Astrocyte of the spinal cord (primary cell): ENCODE measurements at places on chromosomes 5 and 9.

DNA sequence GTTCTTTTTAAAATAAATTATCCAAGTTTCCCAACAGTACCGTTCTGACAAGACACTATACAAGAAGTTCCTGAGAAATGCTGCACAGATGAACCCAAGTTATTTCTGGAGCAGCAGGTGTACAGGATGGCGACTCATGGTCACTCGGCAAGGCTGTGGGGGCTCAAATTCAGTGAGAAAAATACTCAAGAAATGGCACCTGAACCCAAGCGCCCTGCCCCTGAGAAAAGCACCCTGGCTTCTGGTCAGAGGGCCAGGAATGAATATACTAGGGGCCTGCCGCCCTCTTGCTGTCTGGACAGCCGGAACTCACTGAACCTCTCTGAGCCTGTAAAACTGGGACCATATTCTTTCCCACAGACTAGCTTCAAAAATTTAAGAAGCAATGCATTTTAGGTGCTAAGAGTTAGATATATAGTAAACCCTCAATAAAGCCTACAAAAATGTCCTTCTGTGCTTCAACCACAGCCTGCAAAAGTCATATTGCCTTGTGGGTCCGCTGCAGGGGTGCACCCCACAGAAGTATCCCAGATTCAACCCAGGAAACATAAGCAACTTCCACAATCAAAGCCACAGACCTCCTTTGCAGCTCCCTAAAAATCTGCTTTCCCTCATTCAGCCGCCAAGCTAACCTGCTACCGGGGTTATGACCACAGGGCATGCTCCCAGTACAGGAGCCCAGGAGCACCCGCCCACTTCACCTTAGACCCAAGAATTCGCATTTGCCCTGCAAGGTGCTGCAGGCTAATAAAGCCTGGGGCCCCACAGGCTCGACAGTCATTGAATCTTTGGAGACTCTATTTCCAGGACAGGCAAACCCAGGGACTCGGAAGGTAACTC is 1.4 kb downstream of the RAPGEF1 start:
- no peak for DNase-seq

DNA sequence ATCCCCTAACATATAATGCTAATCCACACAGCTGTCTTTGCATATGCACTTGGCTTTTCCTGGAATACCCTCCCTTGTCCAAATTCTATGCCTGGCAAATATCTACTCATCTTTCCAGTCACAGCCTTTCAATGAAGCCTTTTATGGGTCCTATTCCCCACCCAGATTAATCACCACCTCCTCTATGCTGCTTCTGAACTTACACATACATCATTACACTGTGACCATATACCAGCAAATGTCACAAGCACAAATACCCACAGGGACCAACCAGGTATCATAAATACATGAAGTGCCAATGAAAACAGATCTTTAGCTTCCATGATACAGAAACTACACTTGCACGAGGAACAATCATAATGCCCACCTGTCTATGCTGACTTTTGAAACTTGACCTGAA is 22.3 kb downstream of the LPAR1 start:
- no peak for DNase-seq

- DNase-seq = no peak
Observed at GRCh38 chr5:159566832-159567231, 236.5 kb upstream of the IL12B start.

DNA sequence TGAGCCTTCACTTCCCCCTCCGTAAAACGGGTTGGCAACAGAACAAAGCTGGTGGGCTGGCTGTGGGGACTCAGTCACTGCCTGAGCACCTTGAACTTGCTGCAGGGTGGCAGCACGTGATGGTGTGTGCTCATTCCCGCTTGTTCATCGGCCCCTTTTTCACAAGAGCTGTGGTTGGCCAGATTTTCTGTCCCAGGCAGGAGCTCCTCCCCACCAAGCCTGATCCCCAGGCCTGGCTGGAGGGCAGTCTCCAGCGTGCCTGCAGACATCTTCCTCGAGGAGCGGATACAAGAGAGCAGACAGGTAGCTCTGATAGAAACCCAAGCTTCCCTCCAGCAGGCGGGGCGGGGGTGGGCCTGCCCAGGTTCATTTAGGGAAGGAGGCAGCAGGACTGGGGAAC is 61.9 kb upstream of the ORM1 start:
- no peak for DNase-seq

GRCh38 chr9:18384066-18384465 is 89.9 kb upstream of the ADAMTSL1 start:
- no peak for DNase-seq

- no peak for DNase-seq
Observed at GRCh38 chr5:151087486-151087885, 6.7 kb upstream of the TNIP1 start.

DNA sequence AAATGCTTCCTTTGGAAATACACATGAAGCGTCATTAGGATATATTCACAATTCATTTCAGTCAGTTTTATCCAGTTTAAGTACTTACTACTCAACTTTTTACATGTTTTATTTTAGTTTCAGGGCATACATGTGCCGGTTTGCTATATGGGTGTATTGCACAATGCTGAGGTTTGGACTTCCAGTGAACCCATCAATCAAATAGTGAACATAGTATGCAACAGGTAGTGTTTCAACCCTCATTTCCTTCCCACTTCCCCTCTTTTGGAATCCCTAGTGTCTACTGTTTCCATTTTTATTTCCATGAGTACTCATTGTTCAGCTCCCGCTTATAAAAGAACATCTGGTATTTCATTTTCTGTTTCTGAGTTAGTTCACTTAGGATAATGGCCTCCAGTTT is 74.7 kb downstream of the TMEM161B start:
- DNase-seq = no peak

DNA sequence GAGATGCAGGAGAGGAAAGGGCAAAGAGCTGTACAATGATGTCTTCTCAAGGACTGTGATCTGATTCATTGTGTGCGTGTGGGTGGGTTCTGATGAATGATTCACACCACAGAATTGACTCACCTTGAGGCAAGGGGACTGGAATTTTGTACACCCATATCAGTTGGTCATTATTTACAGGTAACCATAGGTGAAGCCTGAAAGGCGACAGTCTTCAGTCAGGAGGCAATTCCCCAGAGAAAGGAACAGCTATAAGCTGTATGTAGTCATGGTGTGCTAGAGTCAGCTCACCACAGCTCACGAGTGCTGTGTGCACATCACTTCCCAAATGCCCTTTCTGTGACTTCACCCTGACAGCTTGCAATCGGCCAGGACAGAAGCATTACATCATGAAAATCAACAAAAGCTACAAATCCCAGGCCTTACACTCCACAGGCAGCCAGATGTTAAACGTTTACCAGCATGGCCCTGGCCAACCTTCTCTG is 87.6 kb upstream of the RPS23 start:
- DNase-seq = peak; percentile 56

- DNase-seq = peak; percentile 23
Observed at GRCh38 chr9:123225995-123226394, 42.4 kb downstream of the STRBP start.

- DNase-seq = no peak
Observed at GRCh38 chr5:157347301-157348048, 81.6 kb downstream of the CYFIP2 start.

- peak; percentile 96 for DNase-seq
Observed at GRCh38 chr5:172102913-172103626, 85.0 kb downstream of the STK10 start.

DNA sequence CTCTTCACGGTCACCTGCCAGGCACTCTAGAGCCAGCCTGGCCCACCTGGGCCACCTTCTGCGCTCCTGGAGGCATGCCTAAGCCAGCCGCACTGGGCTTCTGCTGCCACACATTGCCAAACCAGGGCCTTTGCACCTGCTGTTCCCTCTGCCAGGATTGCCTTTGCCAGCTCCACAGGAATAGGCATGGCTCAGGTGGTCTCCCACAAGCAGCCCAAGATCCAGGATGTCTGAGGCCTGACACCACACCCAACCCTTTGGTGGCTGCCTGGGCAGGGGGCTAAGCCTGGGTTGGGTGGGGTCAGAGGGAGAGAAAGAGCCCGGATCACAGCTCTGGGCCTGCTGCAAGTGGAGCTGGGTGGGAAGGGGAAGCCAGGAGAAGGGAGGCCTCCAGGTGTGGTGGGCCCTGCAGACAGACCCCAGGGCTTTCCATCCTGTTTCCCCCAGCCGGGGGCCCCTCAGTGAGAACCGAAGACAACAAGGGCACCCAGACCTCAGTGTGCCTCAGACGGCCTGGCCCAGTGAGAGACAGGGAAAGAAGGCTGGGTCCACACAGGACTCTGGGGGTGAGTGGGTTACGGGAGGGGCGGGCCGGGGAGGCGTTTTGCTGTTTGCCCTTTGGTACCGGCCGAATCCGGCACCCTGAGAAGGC is 672 bp upstream of the SUSD3 start:
- no peak for DNase-seq

GRCh38 chr5:132233081-132233480 is 5.4 kb upstream of the P4HA2 start:
- no peak for DNase-seq

- DNase-seq = no peak
Observed at GRCh38 chr9:72294936-72295335, 70.1 kb downstream of the ZFAND5 start.

DNA sequence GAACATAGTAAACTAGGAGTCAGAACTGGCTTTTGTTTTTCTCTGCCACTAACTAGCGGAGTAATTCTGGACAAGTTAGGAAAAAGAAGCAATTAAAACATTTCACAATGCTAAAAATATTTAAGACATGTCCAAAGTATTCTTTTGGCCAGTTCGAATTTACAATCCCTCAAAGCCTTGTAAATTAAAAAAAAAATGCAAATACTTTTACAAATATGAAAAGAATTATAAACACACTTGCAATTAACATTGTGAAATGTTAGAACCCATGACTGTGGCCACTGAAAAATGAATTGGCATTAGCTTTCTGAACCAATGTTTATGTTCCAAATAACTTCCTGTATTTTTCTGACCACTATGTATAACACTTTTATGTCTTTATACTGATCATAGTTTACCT is 2.2 kb downstream of the RAD1 start:
- no peak for DNase-seq

DNA sequence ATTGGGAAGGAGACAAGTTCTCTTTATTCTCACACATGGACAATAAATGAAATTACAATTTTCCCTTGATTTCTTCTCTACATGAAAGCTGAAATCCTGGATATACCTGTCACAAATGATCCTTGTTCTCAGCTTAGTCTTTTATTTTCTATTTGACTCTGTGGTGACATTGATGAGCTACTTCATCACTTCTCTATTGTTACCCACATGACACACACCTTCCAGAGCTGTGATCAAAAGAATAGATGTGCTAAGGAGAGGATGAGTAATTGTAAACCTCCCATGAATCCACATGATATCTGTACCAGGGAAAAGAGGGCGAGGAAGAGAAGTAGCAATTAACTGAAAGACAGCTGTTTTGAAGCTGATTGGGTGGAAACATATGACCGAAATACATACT is 102.0 kb downstream of the CAVIN4 start:
- no peak for DNase-seq

DNA sequence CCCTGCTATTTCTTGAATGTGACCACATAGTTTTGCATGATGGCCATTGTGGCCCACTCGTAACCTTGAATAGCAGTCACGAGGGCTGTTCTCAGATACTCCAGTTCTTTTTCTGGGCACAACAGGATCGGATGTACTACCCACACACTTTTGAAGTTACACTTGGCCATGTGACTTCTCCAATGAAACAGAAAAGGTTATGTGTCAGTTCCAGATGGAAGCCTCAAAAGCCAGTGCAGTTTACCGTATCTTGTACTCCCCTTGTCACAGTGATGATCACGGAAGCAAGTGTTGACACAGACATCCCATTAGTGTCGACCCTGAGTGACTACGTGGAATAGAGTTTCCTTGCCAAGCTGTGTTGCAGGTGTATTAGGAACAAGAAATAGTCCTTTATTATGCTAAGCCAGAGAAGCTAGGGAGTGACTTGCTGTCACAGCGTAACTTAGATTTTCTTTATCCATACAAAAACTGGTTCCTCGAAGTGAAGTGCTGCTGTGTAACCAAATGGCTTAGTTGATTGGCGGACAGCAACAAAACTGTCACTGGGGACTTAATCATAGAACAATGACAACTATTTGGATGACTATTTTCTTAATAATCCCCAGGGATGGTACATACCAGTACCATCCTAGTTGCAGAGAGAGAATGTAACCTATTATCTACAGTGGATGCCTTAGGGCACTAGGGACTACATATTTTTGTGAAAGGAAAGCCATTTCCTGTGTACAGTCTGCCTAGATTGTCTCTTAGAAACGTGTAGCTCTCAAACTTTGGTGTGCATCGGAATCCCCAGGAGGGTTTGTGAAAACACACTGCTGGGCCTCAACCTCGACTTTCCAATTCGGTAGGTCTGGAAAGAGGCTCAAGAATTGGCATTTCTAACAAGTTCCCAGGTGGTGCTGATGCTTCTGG is 90.1 kb upstream of the DMRT1 start:
- no peak for DNase-seq

DNA sequence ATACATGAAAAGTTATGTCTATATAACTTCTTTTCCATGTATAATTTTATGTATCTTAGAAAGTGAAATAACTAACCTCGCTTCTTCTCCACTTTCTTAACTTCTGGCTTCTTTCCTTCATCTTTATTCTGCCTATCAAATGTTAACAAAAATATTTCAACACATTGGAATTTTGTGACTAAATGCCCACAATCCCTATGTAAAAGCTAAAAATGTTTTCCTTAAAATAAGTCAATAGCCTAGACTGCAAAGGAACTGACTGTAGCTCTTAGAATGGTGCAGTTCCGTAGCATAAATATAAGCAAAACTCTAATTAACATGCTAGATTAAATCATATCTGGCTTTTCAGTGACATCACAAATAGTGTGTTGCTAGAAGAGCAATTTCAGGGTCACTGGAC is 40.9 kb downstream of the PSIP1 start:
- no peak for DNase-seq

- DNase-seq = no peak
Observed at GRCh38 chr9:98698856-98699255, 9.9 kb downstream of the GABBR2 start.

DNA sequence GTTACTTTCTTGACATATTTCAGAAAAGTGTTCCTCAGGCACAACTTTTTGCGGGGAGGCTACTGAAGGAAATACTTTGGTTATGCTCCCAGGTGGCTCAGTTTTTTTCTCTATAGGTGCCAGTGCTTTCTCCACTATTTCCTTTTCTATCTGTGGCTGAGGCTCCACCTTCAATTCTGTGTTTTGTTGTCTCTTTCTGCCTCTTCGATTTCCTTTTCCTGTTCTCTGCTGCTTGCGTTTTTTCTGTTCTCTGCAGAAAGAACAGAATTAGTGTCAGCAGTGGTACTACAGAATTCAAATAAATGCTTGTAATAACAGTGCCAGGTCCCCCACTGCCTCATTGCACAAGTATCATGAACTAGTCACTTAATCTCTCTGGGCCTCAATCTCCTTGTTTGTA is 7.0 kb downstream of the HEMGN start:
- no peak for DNase-seq

DNA sequence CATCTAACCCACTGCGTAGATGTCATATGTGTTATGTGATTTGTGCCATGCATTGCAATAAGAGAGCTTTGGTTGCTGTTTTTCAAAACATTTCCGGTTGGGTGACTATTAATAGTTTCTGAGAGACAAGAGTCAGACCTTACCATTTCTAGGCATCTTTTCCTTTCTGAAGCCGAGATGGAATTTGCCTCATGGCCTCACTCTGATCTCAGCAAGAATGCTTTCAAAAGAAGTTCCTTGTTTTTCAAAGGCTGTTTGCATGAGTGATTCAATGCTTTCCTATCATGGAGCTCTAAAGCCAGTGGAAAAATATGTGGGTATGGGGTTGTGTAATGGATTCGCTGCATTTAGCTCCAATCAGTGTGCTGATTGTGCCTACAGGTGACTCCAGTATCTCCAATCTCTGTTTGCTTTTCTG is 203.1 kb upstream of the PPP1R2B start:
- DNase-seq = no peak
